RKO (cell line): ENCODE measurements at places on chromosomes 6 and 20.
A peak's percentile ranks its signal among the peaks of the same experiment; 100 is the strongest.

- peak; percentile 35 for DNase-seq
Measured at GRCh38 chr6:19723545-19723944, 113.6 kb upstream of the ID4 start.

DNA sequence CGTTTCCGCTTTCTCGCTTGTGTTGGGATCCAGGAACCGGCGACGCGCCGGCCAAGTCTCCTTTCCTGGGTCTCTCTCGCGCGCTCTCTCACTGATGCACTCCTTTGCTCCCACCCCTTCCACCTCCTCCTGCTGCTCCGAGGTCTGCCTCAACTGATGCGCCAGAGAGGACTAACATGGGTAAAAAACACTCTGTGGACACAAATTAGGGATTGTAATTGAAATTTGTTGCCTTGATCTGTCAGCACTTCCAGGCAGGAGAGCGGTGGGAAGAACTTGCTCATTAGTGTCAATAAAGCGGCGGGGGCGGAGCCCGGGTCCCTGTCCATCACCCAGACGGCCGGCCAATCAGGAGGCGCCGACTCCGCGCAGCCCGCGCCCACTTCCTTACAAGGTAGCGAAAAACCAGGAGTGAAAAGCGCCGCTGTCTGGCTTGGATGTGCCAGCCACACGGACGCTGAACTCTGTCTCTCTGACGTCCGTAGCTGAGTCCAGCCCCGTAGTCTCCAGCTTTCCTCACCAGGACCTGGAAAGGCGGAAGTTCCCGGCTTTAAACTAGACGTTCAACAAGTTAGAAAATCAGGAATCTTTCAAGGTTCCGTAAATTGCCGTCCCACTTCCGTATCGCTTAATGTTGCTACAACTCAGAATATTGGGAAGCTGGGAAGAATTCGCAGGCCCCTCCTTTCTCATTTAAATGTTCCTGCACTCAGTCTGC is at the start of gene TBX18:
TSS of gene TBX18 (minus strand) at position 267 of the 718 bp plus-strand sequence. CDS start 417 bp downstream, outside the sequence.
- DNase-seq = no peak

DNA sequence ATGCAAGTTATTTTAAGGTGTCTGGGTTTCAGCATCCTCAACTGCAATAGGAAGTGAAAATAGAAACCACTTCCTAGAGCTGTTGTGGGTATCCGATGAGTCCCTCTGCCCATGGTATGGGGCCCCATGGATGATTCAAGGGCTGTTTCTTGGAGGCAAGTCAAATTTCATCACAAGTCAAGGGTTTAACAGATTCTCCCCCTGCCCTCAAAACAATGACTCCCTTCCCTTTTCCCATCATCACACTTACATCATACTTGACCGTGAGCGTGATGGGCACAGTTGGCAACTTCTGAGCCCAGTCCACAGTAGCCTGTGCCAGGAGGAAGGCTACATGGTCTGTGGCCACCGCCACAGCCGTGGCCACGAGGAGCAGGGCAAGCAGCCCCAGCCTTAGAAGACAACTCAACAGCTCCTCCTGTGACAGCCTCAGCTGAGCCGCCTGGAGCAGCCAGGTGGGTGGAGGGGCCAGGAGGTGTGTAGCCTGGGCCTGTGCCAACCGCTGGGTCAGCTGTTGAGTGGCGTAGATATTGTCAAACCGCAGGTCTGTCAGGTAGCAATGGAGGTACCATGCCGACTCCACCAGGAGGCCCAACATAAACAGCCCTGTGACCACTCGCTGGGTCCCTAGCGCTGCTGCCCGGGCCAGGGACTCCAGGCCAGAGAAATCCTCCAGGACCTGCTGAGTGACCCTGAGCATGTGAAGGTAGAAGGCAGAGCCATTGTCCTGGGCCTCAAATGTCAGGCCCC is 5.2 kb downstream of the OCSTAMP start:
- DNase-seq = peak; percentile 25

GRCh38 chr6:88890394-88890793 is 73.0 kb downstream of the RNGTT start:
- DNase-seq = no peak

GRCh38 chr6:30776390-30777154 is 32.2 kb upstream of the IER3 start:
- DNase-seq = no peak

DNA sequence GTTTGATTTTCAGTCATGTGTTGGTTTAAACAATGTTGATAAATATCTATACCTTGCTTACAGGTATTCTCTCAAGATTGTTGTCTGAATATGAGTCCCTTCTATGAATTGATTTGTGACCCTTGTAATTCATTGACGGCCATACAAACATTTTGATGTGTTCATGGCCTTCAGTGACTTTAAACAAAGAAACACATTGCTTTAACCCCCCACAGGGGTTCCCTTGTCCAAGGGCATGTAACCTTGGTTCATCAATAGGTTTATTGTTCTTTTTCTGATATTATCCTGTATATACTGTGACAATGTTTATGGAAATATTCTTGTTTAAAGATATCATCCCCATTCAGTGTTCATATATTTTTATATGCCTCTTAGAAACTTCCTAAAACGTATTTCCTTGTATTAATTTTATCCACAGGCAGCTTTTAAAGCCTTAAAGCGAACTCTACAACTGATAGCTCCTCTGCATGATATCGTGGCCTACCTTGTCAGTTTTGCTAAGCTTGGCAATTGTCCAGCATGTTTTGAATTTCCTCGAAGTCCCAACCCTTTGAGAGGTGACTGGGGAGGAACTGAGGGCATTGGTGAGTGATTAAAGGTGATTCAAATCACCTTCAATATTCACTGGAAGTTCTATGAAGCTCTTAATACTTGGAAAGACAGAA is 87.0 kb downstream of the CD164 start:
- no peak for DNase-seq

GRCh38 chr6:15547400-15547799 is 115.4 kb downstream of the DTNBP1 start:
- no peak for DNase-seq

DNA sequence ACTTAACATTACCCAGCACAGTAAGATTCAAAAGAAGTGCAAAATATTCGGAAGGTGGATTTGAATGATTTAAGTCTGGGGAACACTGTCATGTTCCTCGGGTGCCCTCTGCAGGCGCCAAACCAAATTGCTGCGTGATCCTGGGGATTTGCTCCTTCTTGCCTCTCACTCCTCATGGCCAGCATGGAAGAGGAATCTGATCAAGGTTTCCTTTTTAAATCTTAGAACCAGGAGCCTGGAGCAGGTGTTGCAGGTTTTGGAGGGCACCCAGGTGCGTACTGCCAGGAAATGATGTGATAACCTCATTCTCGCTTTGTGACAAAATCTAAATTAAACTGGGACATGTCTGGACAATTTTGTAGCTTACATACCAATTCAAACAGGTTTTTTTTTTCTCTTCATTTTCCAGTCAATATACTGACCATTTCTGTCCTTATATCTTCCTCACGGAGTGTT is 8.1 kb upstream of the PFDN4 start:
- peak; percentile 78 for DNase-seq

DNA sequence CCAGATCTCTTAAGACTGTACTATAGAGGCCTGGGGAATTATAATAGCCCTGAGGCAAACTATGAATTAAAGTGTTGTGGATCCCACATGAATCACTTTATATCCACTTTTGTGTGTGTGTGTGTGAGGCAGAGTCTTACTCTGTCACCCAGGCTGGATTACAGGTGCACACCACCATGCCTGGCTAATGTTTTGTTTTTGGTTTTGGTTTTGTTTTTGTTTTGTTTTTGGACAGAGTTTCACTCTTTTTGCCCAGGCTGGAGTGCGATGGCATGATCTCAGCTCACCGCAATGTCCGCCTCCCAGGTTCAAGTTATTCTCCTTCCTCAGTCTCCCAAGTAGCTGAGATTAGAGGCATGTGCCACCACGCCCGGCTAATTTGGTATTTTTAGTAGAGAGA is 32.2 kb upstream of the MICB start:
- no peak for DNase-seq

DNA sequence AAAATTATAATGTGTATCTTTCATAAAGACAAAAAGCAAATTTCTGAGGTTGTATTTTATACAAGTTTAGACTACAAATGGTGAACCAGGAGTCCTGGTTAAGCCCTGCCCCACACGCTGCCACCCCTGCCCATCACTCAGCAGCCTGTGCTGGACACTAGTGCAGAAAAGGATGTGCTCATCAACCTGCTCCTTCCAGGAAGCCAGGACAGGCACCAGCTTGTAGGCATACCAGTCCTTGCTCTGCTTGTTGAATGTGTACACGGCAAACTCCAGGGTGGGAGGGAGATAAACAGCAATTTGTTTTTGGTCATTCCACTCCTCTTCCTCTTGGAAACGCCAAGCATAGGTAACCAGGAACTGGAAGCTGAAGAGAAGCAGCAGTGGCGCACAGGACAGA is 18.1 kb downstream of the CST9L start:
- no peak for DNase-seq

GRCh38 chr20:35305682-35306556 is 13.7 kb upstream of the FAM83C start:
- peak; percentile 100 for DNase-seq

- DNase-seq = peak; percentile 94
Measured at GRCh38 chr6:35727935-35728682, 8.7 kb upstream of the ARMC12 start.

GRCh38 chr20:46144432-46145025 is 26.4 kb downstream of the CD40 start:
- no peak for DNase-seq

DNA sequence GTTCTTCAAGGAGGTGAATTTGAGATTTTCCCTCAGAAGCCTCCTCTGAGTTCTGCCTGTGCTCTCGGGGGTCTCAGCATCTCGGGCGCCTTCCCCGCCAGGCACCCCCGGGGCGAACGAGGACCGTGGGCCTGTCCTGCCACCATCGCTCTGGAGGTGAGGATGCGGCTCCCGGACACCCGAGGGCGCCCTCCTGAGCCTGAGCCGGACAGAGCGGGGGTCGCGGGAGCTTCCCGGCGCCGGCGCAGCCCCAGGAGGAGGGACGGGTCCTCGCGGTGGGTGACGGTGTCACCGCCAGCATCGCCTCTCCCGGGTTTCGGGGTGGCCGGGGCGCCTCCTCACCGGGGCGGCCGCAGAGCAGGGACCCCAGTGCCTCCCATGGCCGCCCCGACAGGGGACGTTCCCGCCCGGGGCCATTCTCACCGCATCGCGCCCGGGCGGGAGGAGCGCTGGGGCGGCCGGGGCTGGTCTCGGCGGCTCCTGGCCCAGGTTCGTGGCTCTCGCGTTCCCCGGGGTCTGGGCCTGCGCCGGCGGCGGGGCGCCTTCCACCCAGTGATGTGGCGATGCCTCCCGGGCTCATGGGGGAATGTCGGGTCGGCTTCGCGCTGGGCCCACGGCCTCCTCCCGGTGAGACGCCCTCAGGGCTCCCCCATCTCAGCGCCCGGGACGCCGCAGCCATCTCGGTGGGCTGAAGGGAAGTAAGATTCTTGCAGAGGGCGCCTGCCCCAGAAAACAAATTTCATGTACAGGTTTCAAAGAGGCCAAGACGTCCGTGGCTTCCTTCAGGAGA is 210.5 kb downstream of the ERMARD start:
- no peak for DNase-seq

DNA sequence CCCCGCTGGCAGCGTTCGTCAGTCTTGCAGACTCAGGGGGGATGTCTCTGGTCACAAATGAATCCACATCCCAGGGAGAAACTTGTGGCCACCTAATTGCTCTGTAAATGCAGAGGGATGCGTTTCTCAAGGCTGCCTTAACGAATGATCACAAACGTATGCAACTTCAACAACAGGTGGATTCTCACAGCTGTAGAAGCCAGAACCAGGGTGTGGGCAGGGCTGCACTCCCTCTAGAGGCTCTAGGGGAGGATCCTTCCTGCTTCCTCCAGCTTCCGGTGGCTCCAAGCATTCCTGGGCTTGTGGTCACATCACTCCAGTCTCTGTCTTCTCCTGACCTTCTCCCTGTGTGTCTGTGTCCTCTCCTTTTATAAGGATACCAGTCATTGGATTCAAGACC is 3.3 kb upstream of the TAF4 start:
- no peak for DNase-seq

DNA sequence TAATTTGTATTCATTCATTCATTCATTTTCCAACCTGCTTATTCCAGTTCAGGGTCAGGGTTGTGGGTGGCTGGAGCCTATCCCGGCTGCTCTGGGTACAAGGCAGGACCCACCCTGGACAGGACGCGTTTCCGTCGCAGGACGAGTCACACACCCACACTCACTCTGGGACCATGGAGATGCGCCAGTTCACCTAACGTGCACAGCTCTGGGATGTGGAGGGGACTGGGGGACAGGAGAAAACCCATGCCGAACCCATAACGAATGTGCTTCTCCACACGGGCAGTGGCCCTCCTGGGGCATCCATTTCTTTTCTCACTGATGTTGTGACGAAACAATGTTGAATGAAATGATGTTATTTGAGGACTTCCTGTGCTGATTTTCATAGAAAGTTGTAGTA is 26.5 kb downstream of the ERMARD start:
- DNase-seq = no peak

- no peak for DNase-seq
Measured at GRCh38 chr6:166005944-166006899, 161.4 kb downstream of the TBXT start.

GRCh38 chr6:69424581-69424980 is 372.2 kb downstream of the LMBRD1 start:
- DNase-seq = no peak

- DNase-seq = no peak
Measured at GRCh38 chr6:40509716-40510260, 77.4 kb downstream of the LRFN2 start.

DNA sequence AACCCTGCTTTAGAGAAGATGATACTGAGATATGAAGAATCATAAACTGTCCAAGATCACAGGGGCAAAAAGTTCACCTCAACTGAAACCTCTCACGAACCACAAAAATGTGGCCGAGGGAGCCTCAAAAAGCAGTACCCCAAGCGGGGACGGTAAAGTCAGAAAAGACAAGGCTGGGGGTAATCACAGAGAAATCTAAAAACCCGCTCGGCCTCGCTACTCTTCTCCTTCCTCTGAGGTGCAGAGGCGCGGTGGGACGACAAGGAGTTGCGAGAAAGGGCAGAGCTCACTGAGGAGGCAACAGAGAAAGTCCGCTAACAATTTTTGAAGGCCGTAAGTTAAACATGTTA is 356 bp upstream of the IRAK1BP1 start:
- DNase-seq = no peak

DNA sequence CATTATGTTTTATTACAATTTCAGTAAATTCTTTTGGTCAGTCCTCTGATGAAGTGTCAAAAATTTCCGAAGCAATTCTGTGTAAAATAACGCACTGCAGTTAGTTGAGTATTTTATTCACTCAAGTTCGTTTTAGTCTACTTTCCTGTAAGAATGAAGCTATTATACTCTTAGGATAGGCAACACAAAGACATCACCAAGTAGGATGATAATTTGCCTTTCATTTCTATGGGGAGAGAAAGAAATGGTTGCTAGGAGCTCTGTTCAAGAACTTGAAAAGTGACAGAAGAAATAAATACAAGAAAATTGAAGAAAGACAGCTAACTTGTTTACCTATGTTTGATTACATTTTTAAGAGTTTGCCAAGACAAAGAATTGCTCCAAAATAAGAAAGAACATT is 290.4 kb downstream of the EYS start:
- DNase-seq = no peak

DNA sequence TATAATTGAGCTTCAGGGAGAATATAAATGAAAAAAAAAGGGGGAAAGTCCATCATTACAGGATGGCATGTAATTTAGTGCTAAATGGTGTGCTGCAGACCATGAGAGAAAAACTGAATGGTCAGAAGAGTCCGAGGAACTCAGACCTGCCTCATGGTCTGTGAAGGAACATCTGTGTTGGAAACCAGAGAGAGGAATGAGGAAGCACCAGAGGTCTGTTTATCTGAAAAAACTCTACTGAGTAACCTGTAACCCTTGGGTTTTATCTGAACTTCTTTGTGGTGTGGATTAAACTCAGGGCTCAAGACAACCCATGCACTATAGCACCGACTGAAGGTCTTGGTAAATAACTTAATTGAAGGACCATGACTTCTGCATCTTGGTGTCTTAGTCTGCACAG is 108.1 kb downstream of the RNF144B start:
- DNase-seq = no peak
